Activated T-helper 2 cell treated with anti-CD3 and anti-CD28 coated beads, Interferon-gamma antibody, Interleukin-2, Interleukin-4, amounts not matched to agents 10 μg/mL and 5 μg/mL and 100 μg/mL, durations not matched to agents 14 hours and 24 hours and 36 hours (primary cell): ENCODE measurements at places on chromosomes 16 and 17.

DNA sequence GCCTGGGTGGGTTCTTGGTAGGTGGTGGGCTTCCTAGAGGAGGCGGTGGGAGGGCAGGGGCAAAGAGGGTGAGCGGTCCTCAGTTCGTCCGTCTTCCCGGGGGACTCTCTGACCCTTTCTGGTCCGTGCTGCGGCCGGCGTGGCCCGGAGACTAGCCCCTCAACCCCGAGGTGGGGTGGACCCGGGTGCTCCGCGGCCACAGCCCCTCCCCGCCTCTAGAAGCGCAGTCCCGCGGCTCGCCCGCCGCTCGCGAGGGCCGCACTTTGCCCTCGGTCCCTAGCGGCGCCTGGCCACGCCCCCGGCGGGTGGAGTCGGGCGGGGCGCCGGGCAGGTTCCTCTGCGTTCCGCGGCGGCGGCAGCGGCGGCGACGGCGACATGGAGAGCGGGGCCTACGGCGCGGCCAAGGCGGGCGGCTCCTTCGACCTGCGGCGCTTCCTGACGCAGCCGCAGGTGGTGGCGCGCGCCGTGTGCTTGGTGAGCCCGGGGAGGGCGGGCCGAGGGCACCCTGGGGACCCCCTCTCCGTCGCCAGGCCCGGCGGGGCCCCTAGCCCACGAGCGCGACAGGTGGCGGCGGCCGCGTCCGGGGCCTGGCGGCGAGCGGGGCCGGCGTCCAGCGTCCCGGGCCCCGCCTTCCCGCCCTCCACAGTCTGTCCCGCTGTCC is at the start of gene SYNGR2:
Gene SYNGR2, plus strand, starts transcription at position 340 of the 661 bp plus-strand sequence. Its CDS starts 36 bp downstream, at position 376.
- peak within 1 kb of the TSS; percentile 72 for H3K4me3 ChIP-seq
- peak within 1 kb of the TSS; percentile 55 for H3K27ac ChIP-seq
- H3K27me3 ChIP-seq: no peaks in the 10 kb centered on the region
- peaks cover 19% of the 10 kb centered on the region for H3K4me1 ChIP-seq
- DNase-seq: peak; percentile 84

DNA sequence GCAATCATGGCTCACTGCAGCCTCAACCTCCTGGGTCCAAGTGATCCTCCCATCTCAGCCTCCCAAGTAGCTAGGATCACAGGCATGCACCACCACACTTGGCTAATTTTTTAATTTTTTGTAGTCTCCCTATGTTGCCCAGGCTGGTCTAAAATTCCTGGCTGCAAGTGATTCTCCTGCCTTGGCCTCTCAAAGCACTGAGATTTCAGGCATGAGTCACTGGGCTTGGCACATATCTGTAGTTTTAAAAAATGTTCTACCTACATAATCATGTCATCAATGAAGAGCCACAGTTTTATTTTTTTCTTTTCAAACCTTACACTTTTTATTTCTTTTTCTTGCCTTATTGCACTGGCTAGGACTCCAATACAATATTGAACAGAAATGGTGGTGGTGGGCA is 33.1 kb upstream of the COL1A1 start:
- DNase-seq: no peak
- H3K36me3 ChIP-seq: no peaks in the 10 kb centered on the region
- no peak overlapping the region for H3K27ac ChIP-seq
- no peak overlapping the region for H3K4me3 ChIP-seq

DNA sequence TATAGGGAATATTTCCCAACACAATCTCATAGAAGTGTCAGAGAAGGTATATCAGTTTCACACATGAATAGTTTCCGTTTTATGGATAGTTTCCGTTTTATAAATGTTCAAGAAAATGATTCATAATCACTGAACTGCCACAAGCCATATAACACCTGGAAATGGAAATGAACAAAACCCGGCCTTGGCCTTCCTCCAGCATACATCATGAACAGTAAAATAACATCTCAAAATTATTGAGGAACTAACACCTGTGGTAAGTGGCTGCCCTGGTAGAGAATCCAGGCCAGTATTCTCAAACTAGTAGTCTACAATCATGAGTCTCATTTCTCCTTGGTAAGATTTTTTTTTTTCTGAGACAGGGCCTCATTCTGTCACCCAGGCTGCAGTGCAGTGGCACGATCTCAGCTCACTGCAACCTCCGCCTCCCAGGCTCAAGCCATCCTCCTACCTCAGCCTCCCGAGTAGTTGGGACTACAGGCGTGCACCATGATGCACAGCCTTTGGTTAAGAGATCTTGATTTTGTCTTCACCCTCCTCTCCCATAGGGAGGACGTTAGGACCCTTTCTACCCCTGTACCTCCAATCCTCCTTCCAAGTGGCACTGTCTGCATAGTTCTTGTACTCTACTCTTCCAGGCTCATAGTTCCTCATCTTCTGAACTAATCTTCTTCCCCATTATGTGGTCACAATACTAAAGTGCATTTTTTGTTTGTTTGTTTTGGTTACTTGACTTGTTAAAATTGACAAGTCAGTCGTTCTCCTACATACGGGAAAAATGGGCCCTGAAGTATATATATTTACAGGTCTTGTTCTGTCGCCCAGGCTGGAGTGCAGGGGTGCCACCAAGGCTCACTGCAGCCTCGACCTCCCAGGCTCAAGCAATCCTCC is 15.0 kb upstream of the RGS9 start:
- H3K27me3 ChIP-seq: peaks cover under 1% of the 10 kb centered on the region
- H3K27ac ChIP-seq: peak overlapping the region; percentile 95
- H3K4me3 ChIP-seq: peak overlapping the region; percentile 82
- H3K36me3 ChIP-seq: peaks cover 3% of the 10 kb centered on the region

DNA sequence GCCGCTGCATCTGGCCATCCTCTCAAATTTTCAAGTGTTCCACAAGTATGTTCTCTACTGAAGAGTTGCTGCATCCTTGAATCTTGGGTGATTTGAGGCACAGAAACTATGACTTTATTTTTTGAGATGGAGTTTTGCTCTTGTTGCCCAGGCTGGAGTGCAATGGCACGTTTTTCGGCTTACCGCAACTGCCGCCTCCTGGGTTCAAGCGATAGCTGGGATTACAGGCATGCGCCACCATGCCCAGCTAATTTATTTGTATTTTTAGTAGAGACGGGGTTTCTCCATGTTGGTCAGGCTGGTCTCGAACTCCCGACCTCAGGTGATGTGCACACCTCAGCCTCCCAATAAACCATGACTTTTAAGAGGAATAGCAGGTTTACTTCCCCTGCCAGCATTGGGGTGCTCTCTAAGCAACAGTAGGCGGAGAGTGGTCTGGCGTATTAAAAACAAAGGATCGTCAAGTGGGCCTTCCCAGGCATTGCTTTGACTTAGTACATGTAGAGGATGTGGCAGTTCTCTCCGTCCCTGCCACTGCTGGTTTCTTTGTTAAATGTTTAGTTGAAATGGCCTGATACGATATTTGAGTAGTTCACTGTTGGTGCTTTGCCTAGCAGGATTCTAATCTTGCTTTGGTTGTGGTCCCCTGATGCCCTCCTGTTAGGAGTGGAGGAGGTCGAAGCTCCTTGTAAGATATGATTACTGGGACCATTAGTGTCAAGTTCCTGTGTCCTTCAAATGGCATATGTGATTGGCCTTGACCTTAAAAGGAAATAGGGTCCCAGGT is 9.5 kb downstream of the PYCARD start:
- H3K27me3 ChIP-seq: no peaks in the 10 kb centered on the region
- no peak for DNase-seq
- H3K36me3 ChIP-seq: peaks cover 88% of the 10 kb centered on the region
- H3K27ac ChIP-seq: peak overlapping the region; percentile 64
- no peak overlapping the region for H3K4me3 ChIP-seq

GRCh38 chr16:81632392-81633146 is 146.5 kb upstream of the PLCG2 start:
- peaks cover 26% of the 10 kb centered on the region for H3K36me3 ChIP-seq
- H3K27me3 ChIP-seq: no peaks in the 10 kb centered on the region
- DNase-seq: peak; percentile 69
- H3K27ac ChIP-seq: peak overlapping the region; percentile 100
- peak overlapping the region; percentile 68 for H3K4me3 ChIP-seq
